Activated T-helper 2 cell treated with anti-CD3 and anti-CD28 coated beads, Interferon-gamma antibody, Interleukin-2, Interleukin-4, amounts not matched to agents 10 μg/mL and 5 μg/mL and 100 μg/mL, durations not matched to agents 14 hours and 24 hours and 36 hours (primary cell): ENCODE measurements at places on chromosomes 6 and 20.
A peak's percentile ranks its signal among the peaks of the same experiment; 100 is the strongest.

- no peak overlapping the region for H3K27ac ChIP-seq
- H3K4me1 ChIP-seq: peaks cover 3% of the 10 kb centered on the region
- no peak overlapping the region for H3K4me3 ChIP-seq
- no peaks in the 10 kb centered on the region for H3K36me3 ChIP-seq
These were observed 18.5 kb upstream of the PHACTR3 start for GRCh38 chr20:59585714-59586409.

DNA sequence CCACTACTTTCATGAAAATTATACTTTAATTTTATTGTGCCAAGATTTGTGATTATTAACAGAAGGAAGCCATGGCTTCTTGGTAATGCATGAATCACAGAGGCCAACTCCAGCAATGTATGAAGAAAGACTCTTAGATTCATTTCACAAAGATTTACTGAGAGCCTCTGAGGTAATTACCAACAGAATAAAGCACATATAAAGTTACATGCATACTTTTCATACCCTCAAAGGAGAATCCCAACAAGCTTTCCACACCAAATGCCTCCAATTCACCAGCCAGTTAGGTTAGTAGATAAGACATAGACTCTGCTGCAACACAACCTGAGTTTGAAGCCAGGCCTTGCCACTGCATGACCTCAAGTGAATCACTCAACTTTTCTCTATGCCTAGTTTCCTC is 41.9 kb downstream of the HBS1L start:
- peak overlapping the region; percentile 50 for H3K4me3 ChIP-seq
- peaks cover 60% of the 10 kb centered on the region for H3K4me1 ChIP-seq
- peak overlapping the region; percentile 83 for H3K27ac ChIP-seq
- DNase-seq: no peak
- H3K36me3 ChIP-seq: peaks cover 50% of the 10 kb centered on the region

- H3K36me3 ChIP-seq: no peaks in the 10 kb centered on the region
- H3K27me3 ChIP-seq: peaks cover 2% of the 10 kb centered on the region
- no peak overlapping the region for H3K4me3 ChIP-seq
- DNase-seq: no peak
- no peak overlapping the region for H3K27ac ChIP-seq
- H3K4me1 ChIP-seq: no peaks in the 10 kb centered on the region
These were observed 221.7 kb downstream of the UNC5CL start for GRCh38 chr6:40817369-40817768.

- H3K27me3 ChIP-seq: no peaks in the 10 kb centered on the region
- peaks cover 44% of the 10 kb centered on the region for H3K4me1 ChIP-seq
- no peak overlapping the region for H3K4me3 ChIP-seq
- H3K36me3 ChIP-seq: peaks cover 69% of the 10 kb centered on the region
- no peak for DNase-seq
- no peak overlapping the region for H3K27ac ChIP-seq
These were observed 33.2 kb downstream of the RANBP9 start for GRCh38 chr6:13678255-13678983.

GRCh38 chr6:150528648-150529285 is 70.9 kb upstream of the PLEKHG1 start:
- no peak for DNase-seq
- H3K36me3 ChIP-seq: no peaks in the 10 kb centered on the region
- no peaks in the 10 kb centered on the region for H3K4me1 ChIP-seq
- H3K27ac ChIP-seq: no peak overlapping the region
- peaks cover 16% of the 10 kb centered on the region for H3K27me3 ChIP-seq
- no peak overlapping the region for H3K4me3 ChIP-seq

- no peak for DNase-seq
- no peaks in the 10 kb centered on the region for H3K36me3 ChIP-seq
- H3K4me3 ChIP-seq: no peak overlapping the region
- no peaks in the 10 kb centered on the region for H3K4me1 ChIP-seq
- H3K27ac ChIP-seq: no peak overlapping the region
- no peaks in the 10 kb centered on the region for H3K27me3 ChIP-seq
These were observed 988.7 kb downstream of the HACE1 start for GRCh38 chr6:103870970-103871369.

GRCh38 chr6:72842140-72842539 is 220.3 kb downstream of the KCNQ5 start:
- no peaks in the 10 kb centered on the region for H3K27me3 ChIP-seq
- no peak overlapping the region for H3K4me3 ChIP-seq
- DNase-seq: no peak
- H3K4me1 ChIP-seq: peaks cover 6% of the 10 kb centered on the region
- H3K27ac ChIP-seq: no peak overlapping the region

GRCh38 chr20:4673371-4674001 is 48.2 kb upstream of the PRND start:
- no peaks in the 10 kb centered on the region for H3K36me3 ChIP-seq
- no peak for DNase-seq
- peaks cover 11% of the 10 kb centered on the region for H3K27me3 ChIP-seq

DNA sequence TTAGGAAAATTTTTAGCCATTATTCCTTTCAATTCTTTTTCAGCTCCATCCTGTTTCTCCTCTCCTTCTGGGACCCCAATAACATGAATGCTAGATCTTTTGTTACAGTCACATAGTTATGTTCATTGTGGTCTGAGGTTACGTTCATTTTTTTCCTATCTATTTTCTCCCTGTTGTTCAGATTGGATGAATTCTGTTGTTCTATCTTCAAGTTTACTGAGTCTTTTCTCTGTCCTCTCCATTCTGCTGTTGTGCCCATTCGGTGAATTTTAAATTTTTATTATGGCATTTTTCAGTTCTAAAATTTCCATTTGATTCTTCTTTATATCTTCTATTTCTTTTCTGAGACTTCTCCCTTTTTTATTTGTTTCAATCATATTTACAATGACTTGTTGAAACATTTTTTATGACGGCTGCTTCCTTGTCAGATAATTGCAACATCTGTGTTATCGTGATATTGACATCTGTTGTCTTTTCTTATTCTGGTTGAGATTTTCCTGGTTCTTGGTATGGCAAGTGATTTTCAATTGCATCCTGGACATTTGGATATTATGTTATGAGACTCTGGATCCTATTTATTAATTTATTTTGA is 12.6 kb upstream of the DDR1 start:
- peaks cover 20% of the 10 kb centered on the region for H3K4me1 ChIP-seq
- peaks cover 23% of the 10 kb centered on the region for H3K36me3 ChIP-seq
- DNase-seq: no peak
- no peaks in the 10 kb centered on the region for H3K27me3 ChIP-seq
- H3K27ac ChIP-seq: peak overlapping the region; percentile 10

DNA sequence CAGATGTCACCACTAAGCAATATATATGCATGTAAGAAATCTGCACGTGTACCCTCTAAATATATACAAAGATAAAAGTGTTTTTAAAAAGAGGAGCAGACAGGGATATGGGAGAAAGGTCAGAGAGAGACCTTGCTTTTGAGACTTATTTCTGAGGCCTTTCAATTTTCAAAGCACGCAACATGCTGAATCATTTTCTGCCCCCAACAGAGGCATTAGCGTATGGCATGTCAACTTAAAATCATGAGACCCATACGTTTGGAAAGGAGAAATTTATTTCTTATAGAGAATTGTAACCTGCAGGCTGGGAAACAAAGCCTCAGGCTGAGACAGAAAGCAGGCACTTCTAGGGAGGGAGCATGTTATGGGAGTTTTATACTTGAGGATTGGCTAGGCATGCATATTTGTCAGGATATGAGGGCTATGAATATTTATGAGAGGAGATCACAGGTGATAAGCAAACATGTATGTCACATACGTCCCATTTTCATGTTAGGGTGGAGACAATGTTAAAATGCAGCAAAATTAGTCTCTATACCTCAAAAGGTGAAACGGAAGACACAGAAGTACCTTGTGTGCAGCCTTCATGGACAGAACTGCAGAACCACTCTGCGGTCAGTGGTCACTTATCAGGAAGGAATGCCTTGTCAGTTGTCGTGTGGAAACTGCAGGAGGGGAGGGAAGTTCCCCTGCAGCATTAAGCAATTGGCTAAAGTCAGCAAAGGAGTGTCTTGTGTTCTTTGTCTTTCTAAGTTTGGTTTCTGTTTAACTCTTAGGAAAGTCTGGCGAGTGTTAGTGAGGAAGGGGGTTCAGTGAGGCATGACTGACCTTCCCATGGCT is 6.3 kb upstream of the GABRR2 start:
- no peak for DNase-seq
- peaks cover 16% of the 10 kb centered on the region for H3K36me3 ChIP-seq
- no peak overlapping the region for H3K27ac ChIP-seq
- H3K4me1 ChIP-seq: no peaks in the 10 kb centered on the region
- H3K27me3 ChIP-seq: no peaks in the 10 kb centered on the region

GRCh38 chr6:90431576-90431975 is 134.9 kb upstream of the BACH2 start:
- peaks cover 13% of the 10 kb centered on the region for H3K4me1 ChIP-seq
- no peak overlapping the region for H3K27ac ChIP-seq
- H3K27me3 ChIP-seq: no peaks in the 10 kb centered on the region
- H3K36me3 ChIP-seq: peaks cover 67% of the 10 kb centered on the region

DNA sequence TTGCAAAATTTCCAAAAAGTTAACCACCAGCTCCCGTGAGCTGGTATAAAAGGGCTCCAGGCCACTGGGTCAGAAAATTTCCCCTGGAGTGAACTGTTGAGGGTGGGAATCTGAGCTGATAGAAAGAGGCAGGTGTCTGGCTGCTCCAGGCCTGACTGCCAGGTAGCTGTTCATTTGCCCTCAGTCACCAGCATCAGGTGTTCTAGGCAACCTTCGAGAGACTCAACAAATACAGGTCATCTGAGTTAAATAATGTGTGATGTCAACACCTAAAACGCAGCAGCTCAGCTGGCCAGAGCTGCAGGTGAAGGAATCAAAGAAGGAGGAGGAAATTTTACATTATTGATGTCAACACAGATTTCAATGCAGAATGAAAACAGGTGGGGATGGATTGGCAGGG is 46.7 kb downstream of the KCNK5 start:
- peaks cover 5% of the 10 kb centered on the region for H3K4me1 ChIP-seq
- H3K27me3 ChIP-seq: no peaks in the 10 kb centered on the region
- H3K36me3 ChIP-seq: peaks cover 64% of the 10 kb centered on the region
- no peak for DNase-seq

DNA sequence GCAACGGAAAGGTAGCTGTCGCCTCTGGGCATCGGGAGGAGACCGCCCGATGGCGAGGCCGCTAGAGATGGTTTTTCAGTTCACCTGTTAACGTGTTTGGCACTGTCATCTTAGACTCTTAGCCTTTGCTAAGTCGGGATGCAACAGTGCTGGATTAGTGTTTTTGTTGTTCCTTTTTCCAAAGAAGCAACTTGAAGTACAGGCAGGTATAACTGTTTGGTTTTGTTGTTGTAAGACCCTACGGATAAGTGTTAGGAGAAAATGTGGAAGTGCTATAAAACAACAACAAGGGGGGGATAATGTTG is 723 bp downstream of the MANEA start:
- no peaks in the 10 kb centered on the region for H3K27me3 ChIP-seq
- peaks cover 40% of the 10 kb centered on the region for H3K4me1 ChIP-seq
- peak overlapping the region; percentile 95 for H3K4me3 ChIP-seq
- H3K27ac ChIP-seq: peak overlapping the region; percentile 99
- H3K36me3 ChIP-seq: peaks cover 19% of the 10 kb centered on the region
- DNase-seq: no peak

GRCh38 chr6:96626759-96627364 is 63.9 kb downstream of the FHL5 start:
- H3K27ac ChIP-seq: no peak overlapping the region
- peaks cover 17% of the 10 kb centered on the region for H3K27me3 ChIP-seq
- H3K4me1 ChIP-seq: peaks cover 7% of the 10 kb centered on the region
- H3K4me3 ChIP-seq: no peak overlapping the region

DNA sequence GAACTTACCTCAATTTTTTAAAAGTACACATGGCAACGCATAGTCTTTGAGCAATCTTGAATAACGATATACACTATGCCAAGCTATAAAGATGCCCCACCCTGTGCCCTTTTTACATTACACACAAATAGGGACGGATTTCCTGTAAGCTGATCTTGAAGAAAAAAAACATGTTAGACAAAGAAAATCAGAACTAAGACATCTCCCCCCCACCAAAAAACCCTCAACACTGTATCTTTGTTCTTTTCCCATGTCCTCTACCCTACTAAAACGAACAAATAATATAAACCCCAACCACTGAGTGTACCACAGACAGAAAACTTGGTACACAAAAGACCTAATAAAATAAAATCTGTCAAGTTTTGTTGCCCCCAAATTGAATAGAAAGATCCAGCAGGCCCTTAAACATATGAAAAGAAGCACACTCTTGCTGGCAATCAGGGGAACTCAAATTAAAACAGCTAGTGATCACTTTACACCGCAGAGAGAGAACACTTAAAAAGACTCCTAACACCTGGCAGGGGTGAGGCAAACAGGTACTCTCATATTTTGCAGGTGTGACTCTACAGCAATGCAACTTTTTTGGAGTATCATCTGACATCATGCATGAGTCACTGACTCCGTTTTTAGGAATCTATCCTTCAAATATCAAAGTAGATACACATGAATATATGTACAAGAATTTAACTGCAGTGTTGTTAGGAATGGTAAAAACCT is 29.6 kb downstream of the BACH2 start:
- peak overlapping the region; percentile 71 for H3K27ac ChIP-seq
- no peak for DNase-seq
- peak overlapping the region; percentile 27 for H3K4me3 ChIP-seq
- no peaks in the 10 kb centered on the region for H3K27me3 ChIP-seq
- peaks cover 90% of the 10 kb centered on the region for H3K36me3 ChIP-seq

DNA sequence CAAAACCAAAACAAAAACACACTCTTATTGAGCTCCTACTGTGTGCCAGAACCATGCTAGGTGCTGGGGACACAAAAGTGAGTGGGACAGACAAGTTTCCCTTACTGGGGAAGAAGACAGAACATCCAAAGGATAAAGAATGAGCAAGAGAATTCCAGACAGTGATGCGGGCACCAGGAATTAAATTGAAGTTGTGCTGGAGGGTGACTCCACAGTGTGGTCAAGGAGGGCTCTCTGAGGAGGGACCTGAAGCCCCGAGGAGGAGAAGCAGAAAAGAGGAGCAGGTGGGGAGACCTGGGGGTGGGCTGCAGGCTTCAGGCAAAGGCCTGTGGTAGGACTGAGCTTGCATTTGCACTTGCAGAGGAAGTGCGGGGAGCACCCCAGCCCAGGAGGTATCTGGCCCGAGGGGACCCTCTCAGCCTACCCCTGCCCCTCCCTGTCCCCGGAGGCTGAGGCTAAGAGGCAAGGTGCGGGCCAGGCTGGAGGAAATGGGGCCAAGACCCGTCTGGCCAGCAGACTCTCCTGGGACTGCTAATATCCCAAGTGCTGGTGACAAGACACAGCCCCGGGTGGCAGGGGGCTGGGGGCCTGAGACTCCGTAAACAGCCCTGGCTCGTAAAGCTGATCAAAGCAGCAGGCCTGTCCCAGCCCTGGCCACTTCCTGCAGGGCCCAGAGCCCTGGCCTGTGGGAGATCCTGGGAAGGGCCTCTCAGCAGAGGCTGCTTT is 57.1 kb downstream of the SNAI1 start:
- H3K27ac ChIP-seq: no peak overlapping the region
- no peaks in the 10 kb centered on the region for H3K27me3 ChIP-seq
- H3K4me3 ChIP-seq: no peak overlapping the region
- H3K4me1 ChIP-seq: no peaks in the 10 kb centered on the region
- no peaks in the 10 kb centered on the region for H3K36me3 ChIP-seq
- no peak for DNase-seq
